ENCODE measurements at places on chromosomes 1 and 21.

DNA sequence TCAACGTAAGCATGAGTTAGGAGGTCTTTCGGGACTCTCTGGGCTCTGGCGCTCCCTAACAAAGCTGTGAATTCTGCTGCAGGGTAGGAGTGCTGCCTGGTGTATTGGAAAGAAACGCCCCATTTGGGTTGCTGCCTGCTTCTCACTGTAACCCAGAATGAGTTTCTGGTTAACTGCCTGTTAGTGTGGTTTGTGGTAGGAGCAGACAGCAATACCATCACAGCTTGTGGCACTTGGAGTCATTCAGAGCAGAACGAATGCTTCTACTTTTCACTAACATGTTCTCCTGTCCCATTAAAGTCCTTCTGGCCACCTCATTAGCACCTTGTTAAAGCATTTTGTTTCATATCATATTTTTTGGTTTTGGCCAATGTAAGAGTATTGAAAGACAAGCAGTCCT, 18.1 kb downstream of the MAP3K7CL start:
- DNase-seq = no peak

DNA sequence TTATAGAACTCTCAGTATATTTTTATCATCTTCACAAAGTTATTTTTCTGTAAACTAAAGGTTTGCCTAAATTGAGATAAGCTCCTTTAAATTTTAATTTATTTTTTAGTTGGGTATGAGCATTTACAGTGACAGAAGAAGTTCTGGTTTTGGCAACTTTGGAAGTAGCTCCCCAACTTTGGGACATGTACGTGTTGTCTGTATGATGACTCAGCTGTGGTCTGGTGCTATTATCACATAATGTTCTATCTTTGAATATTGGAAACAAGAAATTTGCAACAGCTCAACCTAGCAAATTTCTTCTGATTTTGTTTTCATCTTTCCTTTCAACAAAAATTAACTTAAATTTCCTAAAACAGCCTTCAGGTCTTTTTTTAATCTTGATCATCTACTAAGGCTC, 46.6 kb upstream of the C1orf105 start:
- DNase-seq = no peak

GRCh38 chr1:218464871-218465270, 119.7 kb downstream of the TGFB2 start:
- no peak for DNase-seq

DNA sequence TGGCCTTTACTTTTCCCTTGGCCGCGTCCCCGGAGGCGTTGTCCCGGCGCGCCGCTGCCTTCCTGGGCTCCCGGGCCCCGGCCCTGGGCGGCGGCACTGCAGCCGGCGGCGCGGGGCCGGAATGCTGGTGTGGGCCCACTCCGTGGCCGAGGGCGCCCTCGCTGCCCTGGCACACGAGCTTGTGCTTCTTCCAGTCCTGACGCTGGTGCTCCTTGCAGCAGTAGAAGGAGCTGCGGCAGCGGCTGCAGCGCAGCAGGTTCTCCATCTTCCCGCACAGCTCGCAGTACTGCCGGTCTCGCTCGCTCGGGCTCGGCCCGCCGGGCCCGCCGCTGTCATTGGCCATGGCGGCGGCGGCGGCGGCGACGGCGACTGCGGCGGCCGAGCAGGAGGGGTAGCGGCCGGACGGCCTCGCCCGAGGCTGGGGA, 529 bp downstream of the EGLN1 start:
- DNase-seq = peak; percentile 80

DNA sequence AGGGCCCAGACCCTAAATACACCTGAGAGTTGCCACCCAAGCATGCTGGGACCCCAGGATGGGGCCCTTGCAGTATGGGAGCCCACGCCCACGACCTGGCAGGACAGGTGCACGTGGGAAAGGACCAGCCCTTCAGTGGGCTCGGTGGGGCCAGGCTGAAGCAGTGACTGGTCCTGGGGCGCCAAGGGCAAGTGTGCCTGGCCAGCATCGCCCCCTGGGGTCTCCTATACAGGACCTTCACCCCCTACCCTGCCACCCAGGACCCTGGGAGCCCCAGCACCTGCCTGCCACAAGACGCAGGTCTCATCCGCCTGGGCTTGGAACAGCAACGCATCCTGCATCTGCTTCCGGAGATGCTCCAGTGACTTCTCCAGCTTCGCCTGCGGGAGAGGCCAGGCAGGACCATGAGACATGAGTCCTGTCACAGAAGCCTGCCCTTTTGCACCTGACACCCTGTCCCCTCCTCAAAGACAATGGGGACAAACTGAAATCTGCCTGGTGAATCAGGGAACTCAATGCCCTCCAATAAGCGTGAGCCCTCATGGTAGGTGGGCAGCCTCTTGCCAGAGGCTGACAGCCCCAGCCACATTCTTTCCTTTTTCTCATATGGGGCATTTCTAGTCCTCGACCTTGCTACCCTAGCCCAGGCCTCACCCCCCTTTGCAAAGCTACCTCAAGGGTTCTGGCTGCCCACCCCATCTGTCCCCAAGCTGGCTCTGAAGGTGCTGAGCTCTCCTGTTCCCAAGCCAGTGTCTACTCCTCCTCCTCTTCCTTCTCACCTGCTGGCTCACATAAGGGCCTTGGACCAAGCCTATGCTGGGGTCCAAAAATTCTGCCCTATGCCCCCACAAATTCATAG, 4.6 kb downstream of the TRIM11 start:
- no peak for DNase-seq

DNA sequence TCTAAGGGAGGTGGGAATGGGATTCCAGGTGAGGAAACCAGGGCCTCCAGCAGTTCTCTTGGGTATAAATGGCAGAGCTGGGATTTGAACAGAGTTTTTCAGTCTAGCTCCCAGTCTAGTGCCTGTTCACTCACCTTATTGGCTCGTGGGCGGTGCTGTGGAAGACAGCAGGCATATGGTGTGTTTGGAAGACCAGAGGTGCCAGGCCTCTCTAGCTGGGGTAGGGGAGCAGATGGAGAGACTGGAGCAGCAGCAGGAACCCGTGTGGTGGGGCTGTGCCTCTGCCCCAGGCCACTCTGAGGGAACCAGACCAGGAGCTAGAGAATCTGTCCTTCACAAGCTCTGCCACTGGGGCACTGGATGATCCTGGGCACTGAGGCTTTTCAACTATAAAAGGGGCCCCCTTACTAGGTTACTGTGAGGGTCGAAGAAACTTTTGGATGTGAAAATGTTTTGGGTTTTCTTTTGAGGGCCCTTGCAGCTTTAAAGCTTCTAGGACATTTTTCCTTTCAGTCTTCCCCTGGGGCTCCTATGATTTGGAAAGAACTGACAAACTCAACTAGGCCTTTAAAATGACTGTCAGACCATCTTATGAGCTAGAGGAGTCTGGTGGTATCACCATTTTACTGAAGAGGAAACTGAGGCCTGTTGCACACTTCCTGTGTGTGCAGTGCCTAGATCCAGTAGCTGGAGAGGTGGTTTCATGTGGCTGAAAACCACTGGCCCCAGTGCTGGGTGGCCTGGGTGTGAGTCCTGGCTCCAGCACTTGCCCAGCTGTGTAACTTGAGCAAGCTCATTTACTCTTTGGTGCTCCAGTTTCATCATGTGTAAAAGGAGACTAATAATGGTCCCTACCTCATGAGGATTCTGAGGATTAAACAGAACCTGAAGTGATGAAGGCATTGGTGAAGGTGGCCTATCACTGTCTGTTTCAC, 6.1 kb downstream of the DMRTB1 start:
- DNase-seq = no peak

DNA sequence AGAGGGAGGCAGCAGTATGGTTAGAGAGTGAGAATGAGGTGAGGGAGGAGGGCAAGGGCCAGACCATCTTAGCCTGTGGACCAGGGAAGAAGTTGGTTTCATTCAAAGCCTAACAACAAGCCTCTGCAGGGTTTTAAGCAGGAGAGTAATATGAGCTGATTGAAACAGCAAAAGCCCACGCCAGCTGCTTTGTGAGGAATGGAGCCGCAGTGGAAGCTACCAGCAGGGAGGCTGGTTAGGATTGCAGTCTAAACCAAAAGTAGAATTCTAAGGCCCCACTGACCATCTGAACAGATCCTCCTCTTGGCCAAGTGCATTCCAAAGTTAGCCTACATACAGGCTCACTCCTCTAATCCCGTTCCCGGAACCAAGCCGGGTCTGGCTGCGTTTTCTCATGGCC, 44.8 kb downstream of the OLFML3 start:
- DNase-seq = no peak

GRCh38 chr1:181661569-181661968, 178.3 kb downstream of the CACNA1E start:
- peak; percentile 64 for DNase-seq

DNA sequence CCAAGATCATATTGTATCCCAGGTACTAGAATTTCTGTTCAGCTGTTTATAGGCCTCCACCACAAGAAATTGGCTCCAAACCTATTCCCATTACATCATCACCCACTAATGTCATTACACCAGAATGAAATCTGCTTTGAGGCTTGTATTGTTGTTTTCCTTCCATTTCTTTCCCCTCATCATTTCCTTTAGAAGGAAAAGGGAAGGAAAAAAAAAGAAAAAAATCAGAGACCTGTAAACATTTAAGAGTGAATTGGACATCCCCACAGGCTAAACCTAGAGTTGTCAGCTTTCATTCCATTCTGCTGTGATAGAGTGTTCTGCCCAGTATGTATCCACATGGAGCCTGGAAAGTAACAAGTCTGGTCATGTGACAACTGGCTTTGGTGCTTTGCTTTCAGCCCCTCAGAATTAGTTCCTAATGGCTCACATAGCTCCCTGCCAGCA, 44.6 kb downstream of the NFYC start:
- DNase-seq = no peak

GRCh38 chr21:14273736-14274538, 58.0 kb downstream of the RBM11 start:
- peak; percentile 46 for DNase-seq

GRCh38 chr1:154386643-154387352, 18.3 kb upstream of the IL6R start:
- DNase-seq = peak; percentile 96

DNA sequence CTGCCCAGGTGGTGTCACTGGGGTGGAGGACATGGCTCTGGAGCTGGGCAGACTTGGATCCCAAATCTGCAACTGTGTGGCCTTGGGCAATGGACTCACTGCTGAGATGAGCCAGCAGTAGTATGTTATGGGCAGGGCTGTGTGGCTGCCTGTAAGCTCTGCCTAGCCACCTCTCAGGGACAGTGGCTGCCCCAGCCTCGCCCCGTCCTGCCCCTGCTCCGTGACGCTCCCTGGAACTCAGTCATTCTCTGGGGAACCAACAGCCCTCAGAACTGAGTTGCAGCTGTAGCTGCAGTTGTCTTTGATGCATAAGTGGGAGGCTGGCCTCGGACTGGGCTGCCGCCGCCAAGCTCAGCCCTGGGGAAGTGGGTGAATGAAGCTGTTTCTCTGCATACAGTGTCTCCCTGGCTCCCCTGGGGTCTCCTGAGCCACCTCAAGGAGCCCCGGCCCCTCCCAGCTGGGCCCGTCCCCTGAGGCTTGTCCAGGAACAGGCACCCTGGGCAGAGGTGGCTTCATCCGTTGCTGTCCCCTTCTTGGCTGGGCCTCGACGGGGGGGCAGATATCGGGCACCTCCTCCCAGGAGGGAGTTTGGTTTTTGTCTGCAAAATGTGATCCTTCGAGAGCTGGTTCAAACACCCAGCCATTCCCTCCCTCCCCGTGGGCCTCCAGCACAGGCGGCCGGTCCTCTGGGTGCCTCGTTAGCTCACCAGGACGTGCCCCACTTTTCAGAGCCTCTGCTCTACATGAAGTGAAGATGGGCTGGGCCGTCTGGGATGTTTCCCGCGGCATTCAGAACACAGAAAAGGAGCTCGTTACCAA, 26.2 kb upstream of the PLCH2 start:
- no peak for DNase-seq

DNA sequence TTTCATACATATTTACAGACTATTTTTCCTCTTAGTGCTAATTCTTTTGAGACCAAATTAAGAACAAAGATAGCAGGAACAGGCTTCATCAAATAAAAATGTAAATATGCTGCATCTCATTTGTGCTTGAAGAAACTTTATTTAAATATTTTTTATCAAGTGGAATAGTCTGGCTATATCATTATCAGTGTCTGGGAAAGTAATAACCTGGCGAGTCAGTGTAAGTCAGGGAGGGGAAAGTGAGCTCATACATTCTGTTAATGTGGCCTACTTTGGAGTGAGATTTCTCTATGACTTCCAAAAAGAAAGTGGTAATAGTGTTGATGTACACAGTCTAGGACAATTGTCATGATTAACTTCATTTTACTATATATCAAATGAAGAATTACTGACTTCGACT, 1045.1 kb downstream of the ADGRL2 start:
- DNase-seq = no peak

DNA sequence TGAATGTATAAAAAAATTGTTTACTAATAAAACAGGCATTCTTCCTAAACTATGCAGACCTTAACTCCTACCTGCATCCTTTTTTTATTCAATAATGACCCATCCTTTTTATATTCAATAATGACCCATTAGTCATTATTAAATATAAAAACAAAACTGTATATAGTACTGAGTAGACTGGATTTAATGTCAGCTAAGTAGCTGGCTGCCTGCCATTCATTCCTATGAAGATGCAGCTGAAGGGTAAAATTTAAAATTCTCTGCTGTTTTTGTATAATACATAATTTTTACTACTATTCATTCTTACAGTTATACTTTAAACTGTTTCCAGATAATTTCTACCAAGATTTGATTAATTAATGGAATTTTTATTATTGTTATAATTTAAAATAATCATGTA, 79.3 kb downstream of the DENND1B start:
- DNase-seq = no peak

- no peak for DNase-seq
Measured at GRCh38 chr1:189435398-189435797, 1042.3 kb downstream of the BRINP3 start.

DNA sequence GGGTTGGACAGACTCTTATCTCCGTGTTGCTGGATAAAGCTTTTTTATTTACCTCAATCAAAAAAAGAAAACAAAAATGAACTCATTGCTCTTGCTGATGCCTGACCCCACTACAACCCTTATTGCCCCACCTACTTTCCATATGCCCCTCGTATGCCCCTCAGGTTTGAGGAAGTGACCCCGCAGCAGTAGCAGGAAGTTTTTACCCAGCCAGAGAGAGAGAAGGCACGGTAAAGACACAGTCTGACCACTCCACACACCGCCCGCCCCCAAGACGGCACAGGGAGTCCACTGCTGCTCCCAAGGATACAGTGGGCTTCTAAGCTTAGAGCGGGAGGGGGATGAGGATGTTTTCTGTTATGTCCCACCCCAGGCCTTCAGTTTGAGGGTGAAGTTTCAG, 9.8 kb downstream of the PLEKHO1 start:
- DNase-seq = no peak

DNA sequence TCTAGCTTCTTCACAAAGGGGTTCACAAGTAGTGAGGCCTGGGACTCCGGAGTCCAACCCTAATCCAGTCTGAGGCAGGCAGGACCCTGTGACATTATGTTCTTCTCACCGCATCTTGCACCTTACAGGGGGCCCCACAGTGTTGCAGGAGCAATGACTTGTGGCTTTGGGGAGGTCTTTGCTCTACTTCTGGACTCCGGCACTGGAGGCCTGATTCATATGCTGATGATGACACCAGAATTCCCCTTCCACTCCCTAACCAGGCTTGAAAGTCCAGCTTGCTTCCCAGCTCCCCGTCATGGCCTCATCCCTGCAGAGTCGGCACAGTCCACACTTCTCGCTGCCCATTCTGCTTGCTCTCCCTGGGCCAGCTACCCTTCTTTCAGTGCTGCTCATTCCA, 96.3 kb upstream of the SLC44A3 start:
- no peak for DNase-seq
